ENCODE measurements at places on chromosomes 7 and 10.
A peak's percentile ranks its signal among the peaks of the same experiment; 100 is the strongest.

DNA sequence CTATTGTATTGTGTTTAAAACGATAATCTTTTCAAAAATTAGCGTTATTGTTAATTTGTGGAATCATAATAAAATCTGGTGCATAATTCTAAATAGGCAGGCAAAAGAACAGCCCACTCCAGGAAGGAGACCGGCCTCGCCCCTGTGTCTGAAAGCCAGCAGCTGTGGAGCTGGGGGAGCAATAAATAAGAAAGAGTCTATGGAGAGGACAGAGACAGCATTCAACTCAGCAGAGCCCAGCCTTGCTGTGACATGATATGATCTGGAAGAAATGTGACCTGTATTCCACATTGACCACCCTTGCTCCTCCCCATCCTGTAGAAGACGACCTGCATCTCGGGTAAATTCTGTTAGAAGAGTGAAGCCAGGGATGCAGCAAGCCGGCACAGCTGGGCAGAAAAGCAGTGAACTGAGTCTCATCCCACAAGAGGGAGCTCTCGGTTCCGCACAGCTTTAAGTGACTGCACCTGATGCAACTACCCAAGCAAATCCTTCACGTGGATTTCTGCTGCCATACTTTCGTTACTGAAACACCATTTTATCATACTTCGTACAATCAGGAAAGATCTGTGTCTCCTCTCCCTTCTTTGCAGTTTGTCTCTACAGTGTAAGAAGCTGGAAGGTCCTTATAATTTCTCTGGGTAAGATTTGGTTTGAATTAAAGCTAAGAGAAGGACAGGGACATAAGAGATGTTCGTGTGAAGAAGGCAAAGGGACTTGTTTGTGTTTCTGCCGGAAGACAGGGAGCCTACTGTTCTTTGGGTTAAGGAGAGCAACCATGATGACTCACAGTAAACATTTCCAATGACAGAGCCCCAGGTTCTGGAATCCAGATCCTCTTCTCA, 427.1 kb downstream of the GPAM start:
- no peak for DNase-seq

DNA sequence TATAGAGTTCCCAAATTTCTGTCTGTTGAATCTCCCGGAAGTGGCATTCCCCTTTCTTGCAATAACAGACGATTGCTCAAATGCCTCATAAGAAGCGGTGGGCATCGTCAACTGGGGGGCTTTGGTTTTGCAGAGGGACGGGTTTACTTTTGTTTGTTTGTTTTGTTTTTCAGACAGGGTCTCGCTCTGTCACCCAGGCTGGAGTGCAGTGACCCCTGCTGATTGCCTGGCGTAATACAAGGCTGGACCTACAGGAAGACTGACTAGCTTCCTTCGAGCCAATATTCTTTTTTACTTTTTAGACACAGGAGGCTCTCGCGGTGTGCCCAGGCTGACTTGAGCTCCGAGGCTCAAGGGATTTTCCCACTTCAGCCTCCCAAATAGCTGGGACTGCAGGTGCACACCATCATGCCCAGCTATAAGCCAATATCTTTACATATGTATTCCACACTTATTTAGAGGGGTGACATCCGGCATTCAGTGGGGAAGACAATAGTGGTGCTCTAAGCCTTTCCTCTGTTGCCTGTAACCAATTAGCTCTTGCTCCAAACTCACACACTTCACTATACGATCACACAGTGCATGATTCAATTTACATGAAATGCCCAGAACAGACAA, 58.1 kb downstream of the FHIP2A start:
- DNase-seq = peak; percentile 20

DNA sequence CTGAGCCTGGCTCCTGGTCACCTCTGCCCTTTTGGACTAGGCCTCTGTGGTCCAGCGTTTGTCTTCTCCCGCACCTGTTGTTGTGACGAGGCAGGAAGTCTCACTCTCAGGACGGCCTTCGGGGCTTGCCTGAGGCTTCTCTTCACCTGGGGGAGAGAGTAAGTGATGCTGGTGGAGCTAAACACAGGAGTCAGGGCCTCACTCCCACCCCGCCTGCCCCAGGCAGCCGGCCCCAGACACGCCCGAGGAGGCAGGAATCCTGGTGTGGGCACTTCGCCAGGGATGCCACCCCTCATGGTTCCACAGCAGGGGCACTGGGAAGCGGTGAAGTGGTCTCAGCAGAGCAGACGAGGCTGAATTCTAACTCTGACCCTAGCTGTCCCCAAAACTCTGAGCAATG, 42.4 kb downstream of the IL2RA start:
- DNase-seq = no peak

DNA sequence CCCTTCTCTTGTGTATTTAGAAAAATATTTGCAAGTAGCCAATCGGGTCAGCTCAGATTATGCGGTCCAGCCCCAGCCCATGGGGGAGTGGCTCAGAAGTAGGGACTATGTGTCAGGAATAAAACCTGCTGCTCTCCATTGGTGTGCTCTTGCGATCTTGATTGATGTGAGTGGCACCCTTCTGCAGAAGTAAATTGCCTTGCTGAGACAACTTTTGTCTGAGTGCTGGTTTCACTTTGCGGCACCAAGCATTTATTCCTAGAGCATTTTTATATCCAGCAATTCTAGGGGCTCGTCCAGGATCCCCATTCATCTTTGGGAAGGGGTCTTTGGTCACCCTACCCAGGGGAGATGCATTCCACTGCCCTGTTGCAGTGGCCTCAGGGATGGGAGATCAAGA, 26.1 kb upstream of the FAM221A start:
- DNase-seq = no peak

DNA sequence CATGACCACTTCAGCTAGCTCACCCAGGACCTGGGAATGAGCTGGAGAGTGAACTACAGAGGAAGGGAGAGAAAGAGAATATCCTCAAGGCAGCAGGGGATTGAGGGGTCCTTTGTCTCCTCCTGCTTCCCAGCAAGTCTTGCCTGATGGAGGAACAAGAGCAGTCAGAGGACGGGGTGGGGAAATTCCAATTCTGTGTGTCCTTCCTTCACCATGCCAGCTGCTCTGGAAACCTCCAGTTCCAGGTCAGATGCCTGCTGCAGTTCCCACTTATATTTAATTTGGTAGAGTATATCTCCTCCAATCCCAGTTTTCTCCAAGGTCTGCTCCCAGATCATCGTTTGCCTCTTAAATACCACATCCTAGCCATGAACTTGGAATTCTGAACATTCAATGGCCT, 21.4 kb upstream of the LEP start:
- DNase-seq = no peak

DNA sequence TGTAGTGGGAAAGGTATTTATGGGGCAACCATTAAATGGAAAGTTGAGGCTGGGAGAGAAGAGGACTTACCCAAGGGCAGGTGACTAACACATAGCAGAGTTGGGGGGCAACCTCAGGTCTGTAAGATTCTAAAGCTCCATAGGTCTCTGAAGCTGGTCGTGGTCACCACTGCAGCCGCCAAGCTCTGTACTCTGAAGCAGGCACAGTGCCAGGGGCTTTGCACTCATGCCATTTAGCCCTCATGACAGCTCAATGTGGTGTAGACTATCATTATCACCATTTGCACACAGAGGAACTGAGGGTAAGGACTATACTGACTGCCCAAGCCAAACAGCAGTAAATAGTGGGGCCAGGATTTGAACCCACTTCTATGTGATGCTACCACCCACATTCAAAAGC, 32.5 kb upstream of the TMEM273 start:
- DNase-seq = no peak

- DNase-seq = no peak
Measured at GRCh38 chr7:139623518-139623917, 100.0 kb downstream of the CLEC2L start.

- no peak for DNase-seq
Measured at GRCh38 chr10:62307635-62308034, 39.0 kb upstream of the RTKN2 start.

GRCh38 chr10:19915816-19916215, 99.6 kb downstream of the PLXDC2 start:
- DNase-seq = no peak

DNA sequence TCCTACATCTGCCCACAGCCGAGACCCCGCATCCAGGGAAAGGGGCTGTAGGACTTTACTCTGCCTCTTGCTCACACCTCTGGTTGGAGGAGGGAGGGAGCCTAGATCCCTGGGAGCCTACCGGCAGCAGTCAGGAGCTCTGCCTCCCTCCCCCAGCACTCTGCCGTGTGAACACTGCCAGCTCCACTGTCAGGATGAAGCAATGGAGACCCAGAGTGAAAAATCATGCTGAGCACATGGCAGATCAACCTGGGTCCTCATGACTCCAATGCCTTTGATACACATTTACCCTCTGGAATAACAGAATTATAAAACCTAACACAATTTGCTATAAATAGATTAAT, 477.7 kb downstream of the TNS3 start:
- no peak for DNase-seq

GRCh38 chr7:100476101-100476780, 2.8 kb downstream of the TSC22D4 start:
- no peak for DNase-seq

DNA sequence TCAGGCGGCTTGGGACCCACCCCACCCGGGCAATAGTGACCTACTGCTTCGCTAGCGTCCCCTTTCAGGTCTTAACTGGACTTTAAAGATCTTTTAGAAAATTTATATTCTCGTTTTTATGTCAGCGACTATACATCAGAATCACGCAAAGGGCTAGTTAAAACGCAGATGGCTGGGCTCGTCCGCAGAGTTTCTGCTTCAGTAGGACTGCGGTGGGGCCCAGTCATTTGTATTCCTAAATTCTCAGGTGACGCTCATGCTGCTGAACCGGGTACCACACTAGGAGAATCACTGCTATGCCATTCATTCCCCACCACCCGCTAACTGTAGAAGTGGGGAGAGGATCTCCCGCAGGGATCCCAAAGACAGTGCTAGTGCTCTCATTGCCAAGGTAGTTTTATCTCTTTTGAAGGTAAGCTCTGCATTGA, 12.0 kb upstream of the SP8 start:
- no peak for DNase-seq

DNA sequence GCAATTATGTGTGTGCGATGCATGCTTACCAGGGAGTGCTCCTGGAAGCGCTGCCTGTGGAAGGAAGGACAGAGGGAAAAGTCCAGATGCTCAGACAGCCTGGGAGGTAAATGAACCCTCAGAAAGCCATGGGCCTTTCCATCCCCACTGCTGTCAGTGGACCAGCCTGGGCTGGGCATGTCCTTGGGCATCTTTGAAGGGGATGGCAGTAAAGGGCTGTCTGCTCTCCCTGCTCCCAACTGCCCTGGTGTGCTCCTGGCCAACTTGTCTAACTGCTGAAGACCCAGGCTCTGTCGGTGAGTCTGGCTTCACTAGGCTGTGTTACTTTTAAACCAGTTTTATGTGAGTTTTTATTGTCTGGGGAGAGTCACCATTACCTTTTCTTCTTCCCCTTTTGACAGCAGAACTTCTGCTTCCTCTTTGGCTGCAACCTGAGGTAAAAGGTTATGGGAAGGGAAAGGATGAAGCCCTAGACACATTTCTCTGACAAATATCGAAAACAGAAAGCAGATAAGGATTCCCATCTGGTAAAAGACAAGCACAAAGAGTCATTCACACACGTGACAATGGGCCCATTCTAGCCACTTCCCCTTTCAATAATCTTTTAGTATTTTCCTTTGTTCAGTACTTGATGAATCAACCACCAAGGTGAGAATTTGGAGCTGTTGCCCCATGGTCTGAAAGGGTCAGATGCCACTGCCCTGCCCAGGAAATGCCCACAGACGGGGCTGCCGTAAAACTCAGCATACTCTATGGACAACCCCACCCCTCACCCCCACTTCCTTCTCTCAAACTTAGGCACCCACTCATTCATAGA, 27.6 kb upstream of the PIK3AP1 start:
- no peak for DNase-seq

- no peak for DNase-seq
Measured at GRCh38 chr7:50544992-50545391, 20.2 kb downstream of the DDC start.

DNA sequence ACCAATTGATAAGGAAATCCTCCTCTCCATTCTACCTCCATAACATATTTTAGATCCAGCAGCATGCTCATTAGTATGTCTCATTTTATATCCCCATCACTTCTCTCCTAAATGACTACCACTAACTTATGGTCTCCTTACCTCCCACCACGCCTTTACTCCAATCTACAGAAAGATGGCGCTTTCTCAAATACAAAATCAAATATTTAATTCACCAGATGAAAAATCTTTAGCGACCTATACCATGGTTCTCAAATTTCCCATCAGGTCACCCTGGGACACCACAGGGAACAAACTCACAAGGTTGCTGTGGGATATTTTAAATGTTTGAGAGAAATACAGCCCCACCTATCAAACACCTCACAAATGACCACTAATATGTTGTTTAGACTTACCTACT, 27.0 kb upstream of the EBLN1 start:
- no peak for DNase-seq

DNA sequence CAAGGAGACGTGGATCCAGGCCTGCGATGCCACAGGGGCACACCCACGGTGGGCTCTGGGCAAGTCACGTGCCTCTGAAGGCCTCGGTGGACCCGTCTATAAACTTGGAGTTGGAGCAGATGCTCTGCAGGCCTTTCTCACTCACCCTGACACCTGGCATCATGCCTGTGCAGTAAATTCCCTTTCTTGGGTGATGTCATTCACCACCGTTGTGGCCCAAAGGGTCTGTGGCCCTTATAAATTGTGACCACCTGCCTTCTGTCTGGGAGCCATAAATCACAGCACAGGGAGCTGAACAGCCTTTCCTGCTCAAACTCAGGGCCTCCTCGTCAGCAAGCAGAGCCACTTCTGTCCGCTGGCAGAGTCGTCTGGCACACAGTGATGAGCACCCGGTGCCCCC, 52.2 kb downstream of the GPAM start:
- no peak for DNase-seq

DNA sequence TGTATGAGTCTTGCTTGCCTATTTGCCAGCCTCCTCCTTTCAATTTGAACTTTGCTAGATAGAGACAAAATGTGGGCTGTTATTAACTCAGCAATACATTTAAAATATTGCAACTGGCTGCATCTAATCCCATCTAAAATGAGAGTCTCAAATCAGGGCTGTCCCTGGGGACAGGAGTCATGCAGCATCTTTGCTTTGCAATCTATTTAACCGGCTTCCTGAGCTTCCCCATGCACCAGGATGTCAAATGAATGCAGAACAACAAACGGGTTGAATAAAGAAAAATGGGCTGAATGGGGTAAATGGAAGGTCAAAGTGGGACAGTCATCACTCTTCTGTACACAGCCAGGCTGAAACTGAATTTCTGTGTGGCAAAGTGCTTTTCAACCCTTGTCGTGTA, 89.2 kb downstream of the AOAH start:
- no peak for DNase-seq

DNA sequence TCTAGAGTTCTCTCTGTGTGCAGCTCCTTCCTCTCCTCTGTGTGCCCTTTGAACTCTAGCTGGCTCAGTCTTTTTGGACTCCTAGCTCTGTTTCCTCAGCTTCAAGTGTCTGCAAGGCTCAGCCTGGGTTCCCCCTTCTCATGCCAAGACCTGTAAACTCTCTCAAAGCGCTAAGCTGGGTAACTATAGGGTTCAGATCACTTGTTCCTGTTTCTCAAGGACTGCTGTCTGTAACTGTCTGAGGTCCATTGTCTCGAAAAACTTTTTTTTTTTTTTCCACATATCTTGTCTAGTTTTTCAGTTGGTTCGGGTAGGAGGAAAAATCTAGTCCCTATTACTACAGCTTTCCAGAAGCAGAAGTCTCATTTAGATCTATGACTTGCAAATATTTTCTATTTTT, 46.6 kb upstream of the PPP1R17 start:
- no peak for DNase-seq
